Left lung (tissue), 14 donors: ENCODE measurements at places on chromosomes 6 and 20. TPM values are rescaled to one million over a fixed set of nuclear protein-coding genes. Genes with fewer than 3 reads are reported as not detected.

GRCh38 chr6:157668009-157668401 is 155.0 kb upstream of the SNX9 start:
- no peak for DNase-seq

GRCh38 chr6:133918208-133918930 is 29.5 kb downstream of the TCF21 start:
- no peak for DNase-seq

DNA sequence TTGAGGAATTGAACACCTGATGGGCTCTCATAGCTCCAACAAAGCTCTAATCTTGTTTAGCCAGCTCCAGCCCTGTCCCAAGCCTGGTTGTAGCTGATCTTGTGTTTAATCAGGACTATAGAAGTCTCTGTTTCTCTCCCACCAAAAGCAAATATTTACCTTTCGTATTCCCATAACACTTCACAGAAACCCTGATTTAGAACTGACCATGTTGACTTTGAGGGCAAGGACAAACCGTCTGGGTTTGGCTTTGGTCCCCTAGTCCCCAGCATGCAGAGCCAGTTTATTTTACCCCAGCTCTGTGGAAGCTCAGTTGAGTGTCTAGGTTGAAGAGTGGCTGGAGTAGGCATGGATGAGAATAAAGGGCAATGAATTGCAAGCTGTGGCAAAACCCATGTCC is 18.0 kb upstream of the SIM1 start:
- DNase-seq, result no peak

- no peak for DNase-seq
Observed at GRCh38 chr6:139973669-139974344, 599.4 kb upstream of the CITED2 start.

DNA sequence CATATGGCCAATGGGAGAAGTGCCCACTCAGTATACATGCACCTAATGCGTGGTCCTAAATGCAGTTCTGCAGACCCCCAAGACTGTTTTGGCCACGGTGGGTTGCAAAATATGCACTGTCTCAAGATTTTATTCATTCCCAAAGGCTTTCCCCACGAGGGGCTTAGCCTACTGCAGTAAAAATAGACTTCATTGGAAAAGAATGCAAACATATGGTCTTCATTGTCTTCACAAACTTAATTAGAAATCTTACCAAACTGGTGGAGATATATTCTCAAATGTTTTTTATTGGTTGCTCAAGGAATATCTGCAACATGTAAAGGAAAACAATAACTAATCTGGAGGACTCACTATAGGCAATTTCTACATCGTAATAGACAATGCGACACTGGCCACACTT is 31.6 kb upstream of the PRL start:
- DNase-seq, result no peak

GRCh38 chr6:107665382-107665781 is 158.7 kb downstream of the SCML4 start:
- DNase-seq, result no peak

TRAPPC3L gene
- 0.53 TPM for polyA plus RNA-seq
